ELR (cell line): ENCODE measurements at places on chromosomes 11 and 22.
A peak's percentile ranks its signal among the peaks of the same experiment; 100 is the strongest.

GRCh38 chr22:48320683-48321451 lies 1506.8 kb downstream of the BRD1 start:
- DNase-seq: no peak

DNA sequence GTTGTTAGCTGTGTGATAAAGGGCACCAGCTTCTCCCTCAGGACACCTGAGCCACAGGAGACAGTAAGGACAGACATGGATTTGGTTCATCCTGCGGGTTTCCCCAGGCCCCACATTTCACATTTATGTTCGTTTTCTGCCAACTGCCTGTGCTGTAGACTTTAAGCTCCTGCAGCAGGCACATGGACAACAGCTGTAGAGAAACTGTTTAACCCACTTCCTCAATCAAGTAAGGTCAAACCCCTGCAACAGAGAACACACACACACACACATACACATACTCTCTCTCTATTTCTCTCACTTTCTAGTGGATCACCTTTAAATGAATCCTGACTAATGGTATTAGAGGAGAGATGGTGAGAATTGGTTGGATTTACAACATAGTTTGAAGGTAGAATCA lies 90.7 kb downstream of the C11orf87 start:
- no peak for DNase-seq

GRCh38 chr22:25928038-25928437 lies 186.1 kb downstream of the MYO18B start:
- DNase-seq: no peak

DNA sequence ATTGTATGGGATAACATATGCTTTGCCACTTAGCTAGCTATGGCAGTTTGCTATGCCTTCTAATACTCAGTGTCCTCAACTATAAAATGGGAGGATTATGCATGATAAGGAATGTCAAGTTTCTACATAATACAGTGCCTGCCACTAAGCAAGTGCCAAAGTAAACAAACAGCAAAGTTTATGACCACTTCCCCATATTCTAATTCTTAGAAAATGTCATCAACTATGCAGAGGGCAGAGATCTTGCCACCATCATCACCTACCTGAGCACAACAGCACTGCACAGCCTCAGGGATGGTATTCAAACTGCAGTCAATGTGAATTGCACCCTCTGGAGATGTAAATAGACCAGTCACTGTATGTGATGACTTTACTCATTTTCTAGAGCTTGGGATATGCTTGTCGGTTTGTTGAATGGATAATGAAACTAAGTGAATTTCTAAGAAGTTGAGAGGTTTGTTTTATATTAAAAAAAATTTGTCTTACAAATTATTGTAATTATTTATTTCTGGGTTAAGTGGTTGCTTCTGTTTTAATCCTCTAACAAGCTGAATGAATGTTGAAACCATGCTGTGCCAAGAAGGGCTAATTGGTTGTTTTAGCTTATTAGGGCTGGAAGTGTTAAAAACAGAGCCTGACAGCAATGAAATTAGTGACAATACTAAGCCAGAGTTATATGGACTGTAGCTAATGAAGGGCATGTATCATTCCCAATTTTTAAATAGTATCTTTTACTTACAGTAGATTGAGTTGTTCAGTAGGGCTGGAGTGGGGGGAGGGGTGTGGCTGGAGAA lies 398.4 kb downstream of the CNTN5 start:
- DNase-seq: peak; percentile 18

- DNase-seq: no peak
Measured at GRCh38 chr11:3036419-3036818, 20.8 kb downstream of the CARS1 start.

- no peak for DNase-seq
Measured at GRCh38 chr11:81787584-81788049, 946.0 kb downstream of the FAM181B start.

DNA sequence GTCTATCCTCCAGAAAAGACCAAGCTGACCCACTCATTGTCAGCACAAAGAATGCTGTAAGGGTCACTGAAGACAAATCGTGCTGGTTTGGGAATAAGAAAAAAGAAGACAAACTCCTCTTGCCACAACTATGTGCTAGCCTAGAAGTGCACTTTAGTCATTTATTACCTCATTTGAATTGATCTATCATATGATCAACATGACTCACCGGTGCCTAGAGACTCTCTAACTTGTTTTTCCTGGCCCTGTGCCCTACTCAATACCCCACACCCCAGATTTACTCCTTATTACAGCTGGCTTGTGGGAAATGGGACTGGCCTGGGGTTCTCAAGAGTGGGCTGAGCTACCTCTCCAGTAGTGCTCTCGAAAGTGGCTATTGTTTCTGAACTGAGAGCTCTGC lies 35.9 kb upstream of the HORMAD2 start:
- peak; percentile 95 for DNase-seq

DNA sequence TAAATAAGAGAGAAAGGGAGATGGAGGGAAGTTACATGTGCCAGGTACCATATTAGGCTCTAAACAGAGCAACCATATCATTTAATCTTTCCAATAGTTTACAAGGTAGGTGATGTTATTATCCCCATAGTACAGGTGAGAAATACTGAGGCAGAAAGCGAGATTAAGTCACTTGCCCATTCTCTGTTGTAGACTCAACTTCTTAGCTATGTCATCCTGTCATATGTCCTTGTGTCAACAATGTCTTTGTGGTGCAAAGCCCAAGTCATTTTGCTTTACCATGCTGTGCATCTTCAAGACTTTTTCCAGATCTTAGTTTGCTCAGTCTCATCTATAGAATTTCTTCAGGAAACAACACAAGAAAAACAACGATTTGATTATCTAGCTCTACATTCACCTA lies 205.0 kb upstream of the E2F8 start:
- DNase-seq: no peak

DNA sequence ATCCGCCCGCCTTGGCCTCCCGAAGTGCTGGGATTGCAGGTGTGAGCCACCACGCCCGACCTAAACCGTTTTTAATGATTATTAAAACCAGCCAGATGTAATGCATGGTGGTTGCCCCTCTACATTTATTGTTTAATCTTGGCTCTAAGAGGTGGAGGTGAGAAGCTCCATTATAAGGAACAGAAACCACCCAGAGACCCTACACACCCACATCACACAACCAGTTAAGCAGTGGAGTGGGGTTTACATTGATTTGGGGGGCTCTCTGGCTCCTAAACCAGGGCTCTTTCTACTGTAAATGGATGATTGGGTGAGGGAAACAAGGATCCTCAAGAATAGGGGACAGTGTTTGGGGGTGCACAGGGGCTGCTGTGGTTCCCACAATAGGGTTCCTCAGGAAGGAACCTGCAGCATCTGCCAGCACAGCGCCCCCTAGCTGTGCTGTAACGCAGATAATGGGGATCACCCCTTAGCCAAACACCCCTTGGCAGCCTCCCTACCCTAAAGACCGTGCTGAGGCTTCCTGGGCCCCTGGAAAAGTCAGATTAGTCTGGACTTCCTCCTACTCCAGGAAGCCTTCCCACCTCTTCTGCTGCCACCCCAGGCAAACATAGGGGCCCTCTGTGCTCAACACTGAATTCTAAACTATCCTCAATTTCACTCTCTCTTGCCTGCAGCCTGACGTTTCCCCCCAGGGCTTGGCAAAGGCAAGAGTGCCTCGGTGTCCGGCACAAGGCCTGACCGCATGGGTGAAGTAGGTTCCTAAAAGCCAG lies 2.4 kb downstream of the MPST start:
- peak; percentile 65 for DNase-seq

GRCh38 chr11:126080161-126080941 lies 17.7 kb upstream of the CDON start:
- no peak for DNase-seq

GRCh38 chr11:61693922-61694601 lies 13.9 kb downstream of the DAGLA start:
- DNase-seq: no peak

- no peak for DNase-seq
Measured at GRCh38 chr11:73186886-73187285, 31.2 kb upstream of the P2RY2 start.

- DNase-seq: peak; percentile 25
Measured at GRCh38 chr11:8581300-8581699, 12.7 kb downstream of the STK33 start.

- no peak for DNase-seq
Measured at GRCh38 chr11:57438345-57439285, 11.7 kb upstream of the SLC43A3 start.

DNA sequence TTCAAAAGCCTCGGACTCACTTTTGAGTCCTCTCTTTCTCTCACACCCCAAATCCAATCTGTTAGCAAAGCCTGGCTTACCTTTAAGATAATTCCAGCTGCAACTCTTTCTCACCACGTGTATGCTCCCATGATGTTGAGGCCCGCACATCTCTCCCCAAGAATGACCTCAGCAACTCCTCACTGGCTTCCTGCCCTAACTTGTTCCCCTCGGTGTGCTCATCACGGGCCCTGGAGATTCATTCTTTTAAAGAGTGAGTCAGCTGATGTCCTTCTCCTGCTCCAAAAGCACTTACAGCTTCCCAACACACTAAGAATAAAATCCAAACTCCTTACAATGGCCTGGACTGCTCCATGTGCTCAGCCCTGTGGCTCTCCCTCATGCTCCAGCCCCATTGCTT lies 1041.3 kb downstream of the OPCML start:
- peak; percentile 38 for DNase-seq

DNA sequence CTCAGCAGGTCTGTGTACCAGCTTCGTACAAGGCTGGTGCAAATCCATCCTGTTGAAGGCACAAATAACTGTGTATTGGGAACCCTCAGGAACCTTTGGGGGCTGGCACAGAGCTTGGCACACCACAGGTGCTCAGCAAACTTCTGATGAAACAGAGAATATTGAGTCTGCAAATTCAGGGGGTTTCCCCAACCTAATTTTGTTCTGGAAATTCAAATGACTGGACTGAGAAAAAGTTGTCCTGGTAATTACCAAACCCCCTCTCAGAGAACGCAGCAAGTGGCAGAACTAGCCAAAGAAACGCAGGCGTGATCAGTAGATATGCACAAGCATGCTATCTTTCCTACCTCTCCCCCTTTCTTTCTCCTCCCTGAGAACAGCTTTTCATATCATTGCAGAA lies 47.6 kb downstream of the LIF start:
- DNase-seq: no peak

DNA sequence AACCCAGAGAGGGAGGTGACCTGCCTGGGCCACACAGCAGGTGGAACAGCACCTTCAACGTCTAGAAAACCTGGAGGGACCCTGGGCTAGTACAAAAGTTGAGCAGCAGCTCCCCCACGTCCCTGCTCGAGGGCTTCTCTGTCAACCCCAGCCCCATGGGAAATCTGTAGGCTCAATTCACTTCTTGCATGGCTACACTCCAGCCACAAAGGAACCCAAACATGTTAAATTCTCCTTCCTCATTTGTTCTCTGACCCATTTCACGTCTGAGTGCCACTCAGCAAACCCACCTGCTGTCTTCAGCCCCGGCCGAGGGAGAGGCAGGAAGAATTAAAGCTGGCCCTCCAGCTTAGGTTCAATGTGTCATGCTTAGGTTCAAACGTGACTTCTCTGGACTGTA lies 418.5 kb downstream of the MIAT start:
- no peak for DNase-seq

GRCh38 chr11:2276280-2277007 lies 6.1 kb upstream of the ASCL2 start:
- DNase-seq: no peak

- DNase-seq: no peak
Measured at GRCh38 chr11:101916422-101916821, at the start of gene ANGPTL5. ANGPTL5 (minus strand) TSS chr11:101916522; CDS start chr11:101907909, 8,613 bp downstream.

DNA sequence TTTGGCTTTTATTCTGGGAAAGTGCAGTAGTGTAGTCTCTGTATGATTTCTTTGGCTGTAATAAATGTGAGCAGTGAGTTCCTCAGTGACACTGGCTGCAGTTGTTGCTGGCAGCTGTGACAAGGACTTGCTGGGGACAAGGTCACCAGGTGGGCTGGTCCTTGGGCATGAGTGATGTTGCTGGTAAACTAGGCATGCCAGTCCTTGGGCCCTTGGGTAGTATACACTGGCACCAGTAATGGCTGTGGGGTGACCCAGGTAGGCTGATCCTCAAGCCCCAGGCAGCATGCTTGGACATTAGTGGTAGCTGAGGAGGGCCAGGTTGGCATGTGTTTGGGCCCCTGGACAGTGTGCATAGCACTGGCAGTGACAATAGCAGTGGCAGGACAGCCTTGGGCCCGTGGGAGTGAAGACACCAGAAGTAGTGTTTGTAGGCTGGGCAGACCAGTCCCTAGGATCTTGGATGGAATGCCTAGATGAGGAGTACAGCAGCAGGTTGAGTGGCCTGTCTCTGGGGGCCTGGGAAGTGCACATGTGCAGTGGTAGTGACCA lies 164.3 kb downstream of the GUCY1A2 start:
- DNase-seq: no peak

DNA sequence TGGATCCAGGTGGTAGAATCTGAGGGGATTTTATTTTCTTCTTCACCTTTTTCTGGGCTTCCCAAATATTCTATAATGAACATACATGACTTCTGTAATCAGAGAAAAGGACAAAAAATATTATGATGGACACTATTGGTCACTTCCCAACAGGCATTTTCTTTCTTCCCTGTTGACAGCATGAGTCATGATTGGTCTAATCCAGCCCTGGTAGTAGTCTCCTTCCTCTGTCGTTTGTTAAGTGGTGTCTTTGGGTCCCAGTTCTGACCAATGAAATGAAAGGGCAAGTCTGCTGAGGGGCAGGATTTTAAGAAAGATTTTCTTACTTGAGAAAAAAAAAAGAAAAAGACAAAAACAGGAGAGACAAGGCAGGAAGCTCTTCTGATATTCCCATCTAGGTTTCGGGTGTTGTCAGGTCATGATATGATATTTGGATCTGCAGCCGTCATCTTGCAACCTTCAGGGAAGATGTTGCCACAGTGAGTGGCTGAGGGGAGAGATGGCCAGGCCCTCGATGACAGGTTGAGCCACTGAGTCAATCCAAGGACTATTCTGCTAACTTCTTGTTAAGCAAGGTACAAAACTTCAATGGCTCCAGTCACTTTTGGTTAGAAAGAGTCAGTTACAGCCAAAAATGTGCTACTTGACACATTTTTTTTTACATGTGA lies 23.3 kb upstream of the PLEKHB1 start:
- DNase-seq: peak; percentile 14

DNA sequence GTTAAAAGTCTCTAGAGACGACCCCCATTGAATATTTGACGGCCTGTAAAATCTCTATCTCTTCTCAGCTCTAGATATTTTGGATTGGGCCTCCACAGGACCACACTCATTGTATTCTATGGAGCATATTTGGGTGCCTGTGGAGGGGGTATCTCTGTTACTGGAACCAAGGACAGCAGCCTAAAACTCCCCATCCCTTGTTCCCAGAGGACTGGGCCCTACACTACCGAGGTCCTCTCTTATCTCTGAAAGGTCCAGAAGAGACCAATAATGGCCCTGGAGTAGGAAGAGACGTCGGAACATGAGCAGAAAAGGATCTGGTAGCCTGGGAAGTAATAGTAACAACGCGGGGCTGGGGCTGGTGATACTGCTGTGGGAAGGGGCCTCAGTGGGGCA lies 542 bp downstream of the HPS4 start:
- no peak for DNase-seq

DNA sequence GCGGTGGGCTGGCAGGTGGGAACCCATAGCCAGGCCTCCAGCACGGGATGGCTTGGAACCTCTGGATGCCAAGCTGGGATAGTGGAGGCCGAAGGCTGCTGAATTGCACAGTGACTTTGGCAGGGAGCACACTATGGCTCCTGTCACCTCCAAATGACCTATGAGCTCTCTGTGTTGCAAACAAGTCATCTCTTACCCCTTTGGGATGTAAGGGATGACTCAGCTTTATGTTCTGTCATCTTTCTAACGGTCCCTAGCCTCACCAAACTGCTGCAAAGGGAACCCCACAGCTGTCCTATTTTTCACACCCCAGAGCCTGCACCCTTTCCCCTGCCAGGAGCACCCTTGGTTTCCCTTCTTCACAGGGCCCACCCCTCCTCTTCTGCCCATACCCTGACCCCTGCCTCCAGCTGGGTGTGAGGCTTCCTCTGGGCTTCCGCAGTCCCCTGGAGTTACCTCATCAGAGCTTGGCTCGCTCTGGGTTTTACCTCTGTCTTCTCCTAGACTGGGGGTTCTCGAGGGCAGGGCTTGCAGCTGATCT lies 2.7 kb upstream of the SCUBE1 start:
- peak; percentile 15 for DNase-seq
